ENCODE measurements at places on chromosomes 3 and 15.

DNA sequence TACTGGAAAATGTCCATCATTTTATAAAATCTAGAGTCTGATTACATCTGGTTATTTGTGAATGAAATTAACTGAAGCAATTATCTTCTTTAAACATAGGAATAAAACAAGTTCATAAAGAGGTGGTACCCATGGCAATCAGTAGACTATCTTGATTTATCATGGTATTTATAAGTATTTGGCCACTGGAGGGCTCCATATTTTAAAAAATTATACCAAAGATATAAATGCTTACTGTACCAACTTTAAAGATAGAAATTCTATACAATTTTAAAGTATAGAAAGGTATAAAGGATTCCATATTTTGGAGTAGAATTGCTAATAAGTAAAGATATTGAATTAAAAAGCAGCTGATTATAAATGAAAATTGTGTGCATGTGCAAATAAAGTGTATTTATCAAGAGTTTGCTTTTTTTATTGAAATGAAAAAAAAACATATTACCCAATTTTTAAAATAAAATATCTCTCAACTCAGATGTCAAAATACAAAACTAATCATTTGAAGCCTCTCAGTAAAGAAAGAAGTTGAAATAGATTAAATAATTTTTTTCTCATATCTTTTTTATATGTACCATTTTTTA lies 105.3 kb downstream of the BBX start:
- DNase-seq: no peak

GRCh38 chr3:123383091-123384053 lies 65.5 kb downstream of the ADCY5 start:
- no peak for DNase-seq

- DNase-seq: no peak
These were observed 742 bp downstream of the TNK2 start for GRCh38 chr3:195907684-195907933.

GRCh38 chr3:37946531-37946889 lies 44.1 kb upstream of the VILL start:
- DNase-seq: no peak

GRCh38 chr3:157871838-157872460 lies 234.3 kb downstream of the SHOX2 start:
- DNase-seq: no peak

Data from HuH-7 (cell line).